ENCODE measurements at places on chromosomes 7 and 10. TPM values are rescaled to one million over a fixed set of nuclear protein-coding genes. Genes with fewer than 3 reads are reported as not detected.

DNA sequence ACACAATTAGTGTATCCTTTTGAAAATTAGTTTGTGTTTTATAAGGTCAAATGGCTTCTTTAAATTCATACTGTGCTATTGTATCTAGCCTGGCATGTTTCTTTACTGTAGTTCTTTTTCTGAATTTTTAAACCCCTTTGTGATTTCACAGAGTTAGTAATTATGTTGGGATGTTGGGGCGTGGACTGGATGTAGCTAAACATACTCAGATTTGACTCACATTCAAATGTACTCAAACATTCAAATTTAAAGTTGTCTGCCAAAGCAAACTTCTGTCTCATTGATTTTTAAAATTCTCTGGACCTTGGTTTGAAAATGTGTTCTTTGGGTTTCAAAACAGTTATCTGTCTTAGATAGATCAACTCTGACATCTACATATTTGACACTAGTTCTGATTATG, 7.2 kb upstream of the NRP1 start:
- DNase-seq = no peak

DNA sequence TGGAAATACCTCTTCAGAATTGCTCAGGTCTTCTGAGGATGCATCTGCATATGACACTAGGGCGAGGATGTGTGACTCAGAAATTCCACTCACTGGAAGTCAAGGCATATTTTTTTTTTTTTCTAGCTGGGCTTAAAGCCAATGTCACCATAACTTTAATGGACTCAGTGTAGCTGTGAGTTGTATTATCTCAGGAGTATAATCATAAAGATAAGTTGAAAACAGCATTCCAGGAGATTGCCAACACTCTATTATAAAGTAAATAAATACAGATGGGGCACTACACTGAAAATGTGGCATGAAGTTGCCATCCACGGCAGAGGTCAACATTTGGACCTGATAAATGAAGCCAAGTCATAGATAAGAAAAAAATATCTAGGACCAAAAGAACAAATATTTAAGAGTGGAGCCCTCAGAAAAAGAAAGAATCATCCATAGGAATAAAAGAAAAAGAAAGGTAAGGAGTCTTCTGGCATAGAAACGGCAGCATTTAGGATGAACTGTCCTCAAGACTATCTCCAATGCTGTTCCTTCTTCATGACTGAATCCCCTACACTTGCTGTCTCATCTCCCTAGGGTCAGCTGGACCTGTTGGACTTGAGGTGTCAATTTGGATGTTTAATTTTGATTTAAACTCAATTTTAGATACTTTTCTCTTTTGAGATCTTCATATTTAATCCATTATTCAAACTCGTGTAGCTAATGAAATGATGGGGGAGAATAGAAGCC, 72.9 kb upstream of the CAV2 start:
- no peak for DNase-seq

- DNase-seq = no peak
These were observed 4.5 kb downstream of the SPAG6 start for GRCh38 chr10:22349755-22350154.

DNA sequence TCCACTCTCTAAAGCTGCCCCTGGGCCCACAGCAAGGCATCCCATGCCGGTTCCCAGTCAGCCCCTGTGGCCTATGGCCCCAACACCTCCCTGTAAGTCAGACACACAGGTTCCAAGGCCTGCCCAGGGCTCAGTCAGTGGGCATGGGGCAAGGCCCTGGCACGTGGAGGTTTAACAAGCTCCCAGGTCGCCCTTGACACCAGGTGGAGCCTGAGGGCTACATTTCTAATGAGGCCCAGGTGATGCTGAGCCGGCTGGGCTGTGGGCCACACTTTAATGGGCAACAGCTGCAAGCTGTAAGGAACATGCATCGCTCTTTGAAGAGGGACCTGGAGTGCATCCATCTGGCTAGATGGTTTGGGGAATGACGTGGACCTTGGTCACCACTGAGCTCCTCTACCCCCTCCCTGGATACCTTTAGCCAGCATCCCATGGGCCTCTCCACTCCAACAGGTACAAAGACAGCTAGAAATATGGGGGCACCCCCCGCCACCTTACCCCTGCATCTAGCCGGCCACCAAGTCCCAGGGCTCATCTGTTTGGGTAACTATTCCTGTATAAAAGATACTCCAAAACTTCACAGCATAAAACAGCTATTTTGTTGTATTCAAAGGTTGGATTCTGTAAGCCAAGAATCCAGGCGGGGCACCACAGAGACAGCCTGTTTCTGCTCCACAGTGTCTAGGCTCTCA, 122.5 kb downstream of the OAT start:
- DNase-seq = no peak

LRRTM3 gene
- not detected for total RNA-seq

EPHA1 gene
- 0.41 TPM for total RNA-seq

CHST15 gene
- 31.9 TPM for total RNA-seq

Measured in thoracic aorta (tissue), 2 donors.